ENCODE measurements at places on chromosomes 3 and 15.

DNA sequence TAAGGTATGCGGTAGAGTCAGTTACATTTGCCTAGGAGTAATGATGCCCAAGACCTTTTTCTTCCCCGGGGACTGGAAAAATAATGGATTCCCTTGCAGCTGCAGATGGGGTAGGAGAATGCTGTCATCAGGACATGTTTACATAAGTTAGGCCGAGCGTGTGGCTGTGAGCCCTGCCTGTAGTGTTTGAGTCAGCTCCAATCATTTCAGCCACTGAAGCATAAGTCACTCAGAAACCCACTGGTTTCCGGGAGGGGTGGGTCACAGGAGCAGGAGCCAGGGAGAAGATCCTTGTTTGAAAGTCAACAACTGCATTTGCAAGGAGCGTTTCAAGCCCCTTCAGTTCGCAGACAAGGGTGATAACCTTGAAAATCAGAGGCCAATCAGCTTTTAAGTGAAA lies 562.3 kb downstream of the MCTP2 start:
- no peak for DNase-seq

DNA sequence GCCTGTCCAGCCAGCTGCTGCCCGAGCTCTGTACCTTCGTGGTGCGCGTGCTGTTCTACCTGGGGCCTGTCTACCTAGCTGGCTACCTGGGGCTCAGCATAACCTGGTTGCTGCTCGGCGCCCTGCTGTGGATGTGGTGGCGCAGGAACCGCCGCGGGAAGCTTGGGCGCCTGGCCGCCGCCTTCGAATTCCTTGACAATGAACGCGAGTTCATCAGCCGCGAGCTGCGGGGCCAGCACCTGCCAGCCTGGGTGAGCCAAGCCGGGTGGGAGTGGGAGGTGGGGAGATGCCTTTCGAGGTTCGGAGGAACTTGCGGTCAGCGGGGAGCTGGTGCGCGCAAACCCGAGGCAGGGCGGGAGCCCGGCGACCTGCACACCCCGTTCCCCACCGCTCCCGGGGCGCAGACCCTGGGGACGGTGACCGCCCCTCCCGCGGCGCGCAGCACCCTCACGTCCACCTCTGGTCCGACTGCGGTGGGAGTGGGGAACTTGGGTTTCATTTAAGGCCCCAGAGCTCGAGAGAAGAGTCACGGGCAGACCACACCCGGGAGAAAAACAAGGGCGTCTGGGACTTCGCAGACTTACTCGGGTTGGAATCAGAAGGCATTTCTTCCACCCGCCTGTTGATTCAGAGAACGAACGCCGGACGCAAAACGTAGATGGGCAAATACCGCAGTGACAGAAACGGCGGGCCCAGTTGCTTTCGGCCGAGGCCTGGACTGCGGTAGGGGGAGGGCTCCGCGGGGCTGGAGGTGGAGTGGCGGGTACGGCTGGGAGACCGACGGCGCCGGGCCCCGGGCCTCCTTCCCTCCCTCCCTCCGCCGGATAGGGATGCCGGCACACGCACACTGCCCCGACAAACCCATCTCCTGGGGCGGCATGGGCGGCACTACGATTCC lies 708 bp downstream of the ESYT3 start:
- peak; percentile 16 for DNase-seq

DNA sequence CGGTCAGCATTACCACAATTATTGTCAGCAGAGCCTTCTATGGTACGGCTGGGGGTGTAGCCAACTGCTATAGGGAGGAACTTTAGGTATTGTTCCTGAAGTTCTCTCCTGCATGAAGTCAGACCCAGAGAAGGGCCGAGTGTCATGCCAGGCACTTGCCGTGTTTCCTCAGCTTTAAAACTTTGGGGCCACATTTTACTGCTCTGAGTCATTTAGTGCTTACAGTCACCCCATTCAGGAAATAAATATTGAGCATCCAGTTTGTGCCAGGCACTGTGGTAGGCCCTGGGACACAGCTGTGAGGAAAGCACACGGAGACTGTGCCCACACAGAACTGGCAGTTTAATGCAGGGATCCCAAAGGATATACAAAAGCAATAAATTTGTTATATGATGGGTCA lies 54.5 kb upstream of the APEH start:
- DNase-seq: no peak

GRCh38 chr3:76965122-76965725 lies 74.7 kb upstream of the ROBO2 start:
- DNase-seq: peak; percentile 49

DNA sequence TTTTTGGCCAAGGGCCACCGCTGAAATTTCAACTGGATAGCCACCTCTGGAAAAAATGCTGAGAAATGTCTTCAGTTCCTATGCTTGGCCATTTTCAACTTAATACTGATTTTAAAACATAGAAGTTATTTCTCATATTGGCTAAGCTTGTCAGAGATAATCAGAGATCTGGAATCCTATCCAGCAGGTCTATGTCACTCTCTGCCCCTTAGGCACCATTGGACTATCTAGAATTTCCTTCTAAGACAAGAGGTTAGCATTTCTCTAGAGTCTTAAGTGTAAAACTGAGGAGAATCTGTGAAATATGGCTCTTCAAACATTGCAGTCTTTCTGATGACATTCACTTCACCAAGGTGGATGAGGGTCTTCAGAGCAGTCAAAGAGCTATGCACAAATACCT lies 597.3 kb downstream of the UNC13C start:
- no peak for DNase-seq

All from adipocyte (in vitro differentiated cells).